ENCODE measurements at places on chromosomes 1 and 21. TPM values are rescaled to one million over a fixed set of nuclear protein-coding genes. Genes with fewer than 3 reads are reported as not detected.

Gene GSTM1
- 0.27 TPM for polyA plus RNA-seq

Gene GNPAT
- polyA plus RNA-seq: 54.3 TPM

Gene SIM2
- 0.07 TPM for polyA plus RNA-seq

Gene FAM110D
- 2.4 TPM for polyA plus RNA-seq

Gene ATP1A4
- 0.62 TPM for polyA plus RNA-seq

Gene CHI3L1
- 26.8 TPM for polyA plus RNA-seq

Gene ANKRD35
- polyA plus RNA-seq: 2.7 TPM

Gene CGN
- polyA plus RNA-seq: 2.8 TPM

DNA sequence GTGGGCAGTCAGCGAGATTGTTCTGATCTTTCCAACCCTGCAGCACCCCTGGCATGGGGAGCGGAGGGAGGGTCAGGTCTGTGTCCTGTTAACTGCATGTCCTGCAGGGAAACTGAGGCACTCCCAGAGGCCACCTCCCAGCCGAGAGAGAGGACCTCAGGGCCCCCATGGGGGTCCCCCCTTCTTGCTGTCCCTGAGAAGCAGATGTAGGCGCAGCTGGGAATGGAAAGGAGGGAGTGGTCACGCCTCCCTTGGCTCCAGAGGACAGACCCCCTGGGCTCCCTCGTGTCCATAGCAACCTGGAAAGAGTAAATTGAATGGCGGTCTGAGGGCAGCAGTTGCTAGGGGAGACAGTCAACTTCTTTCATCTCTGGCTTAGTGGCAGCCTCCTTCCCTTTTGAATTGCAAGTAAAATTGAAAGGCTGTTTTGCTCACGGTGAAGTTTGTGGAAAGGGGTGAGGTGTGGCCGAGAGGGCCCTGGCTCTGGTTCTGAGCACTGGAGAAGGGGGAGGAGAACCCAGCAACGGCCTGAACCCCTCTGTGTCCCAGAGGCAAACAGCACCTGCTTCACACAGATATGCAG, 4.9 kb downstream of the CROCC start:
- H3K4me3 ChIP-seq: no peak overlapping the region
- no peak for DNase-seq
- peaks cover 69% of the 10 kb centered on the region for H3K4me1 ChIP-seq
- H3K36me3 ChIP-seq: peaks cover 22% of the 10 kb centered on the region
- no peaks in the 10 kb centered on the region for H3K27me3 ChIP-seq

DNA sequence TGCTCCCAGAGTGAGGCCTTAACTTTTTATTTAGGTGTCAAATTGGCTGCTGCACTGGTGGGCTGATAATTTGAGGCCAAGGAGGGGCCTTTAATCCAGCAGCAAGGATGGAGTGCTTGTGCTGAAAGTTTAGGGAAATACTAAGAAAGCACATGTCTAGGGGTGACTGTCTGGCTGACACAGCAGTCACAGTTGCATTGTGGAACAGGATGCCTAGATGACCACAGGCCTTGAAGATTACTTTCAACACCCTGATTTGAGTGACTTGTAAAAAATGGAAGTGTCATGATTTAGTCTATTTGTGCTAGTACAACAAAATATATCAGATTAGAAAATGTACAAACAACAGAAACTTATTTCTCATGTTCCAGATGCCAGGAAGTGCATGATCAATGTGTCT, 57.7 kb downstream of the ZNF697 start:
- no peaks in the 10 kb centered on the region for H3K27me3 ChIP-seq
- H3K4me3 ChIP-seq: no peak overlapping the region
- no peaks in the 10 kb centered on the region for H3K4me1 ChIP-seq
- H3K36me3 ChIP-seq: no peaks in the 10 kb centered on the region
- H3K27ac ChIP-seq: no peak overlapping the region

DNA sequence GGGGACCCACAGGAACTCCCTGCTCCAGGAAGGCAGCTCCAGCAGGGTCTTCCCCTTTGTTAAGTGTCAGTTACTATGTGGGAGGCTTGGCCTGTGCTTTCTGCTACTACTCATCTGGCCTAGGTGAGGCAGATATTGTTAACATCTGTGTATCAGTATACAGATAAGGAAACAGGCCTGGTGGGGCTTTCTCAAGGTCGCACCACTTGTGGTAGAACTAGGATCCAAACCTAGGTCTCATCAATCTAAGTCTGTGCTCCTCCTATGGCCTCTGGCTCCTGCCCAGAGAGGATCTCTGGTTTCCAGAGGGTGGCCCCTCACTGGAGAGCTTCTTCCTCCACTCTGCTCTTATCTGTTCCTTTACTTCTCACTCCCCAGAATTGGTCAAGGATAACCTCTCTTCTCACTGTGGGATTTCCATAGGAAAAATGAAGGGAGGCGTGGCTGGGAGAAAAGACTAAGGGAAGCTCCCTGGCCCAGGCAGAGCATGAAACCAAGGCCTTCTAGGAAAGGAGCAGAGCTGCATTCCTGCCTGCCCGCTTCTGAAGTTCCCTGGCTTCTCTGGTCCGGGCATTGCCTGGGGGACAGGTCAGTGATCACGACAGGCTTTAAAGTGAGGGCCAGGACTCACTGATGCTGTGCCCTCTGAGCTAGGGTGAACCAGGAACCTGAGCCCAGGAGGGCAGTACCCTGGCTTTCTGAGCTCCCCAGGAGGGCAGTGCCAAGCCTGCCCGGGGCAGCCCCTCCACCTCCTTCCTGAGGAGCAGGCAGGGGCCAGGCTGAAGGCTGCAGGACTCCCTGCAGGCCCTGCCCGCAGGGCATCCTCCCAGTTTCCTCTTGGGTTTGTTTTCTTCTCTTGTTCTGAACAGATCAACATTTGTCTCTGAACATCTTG, 5.8 kb downstream of the KCNC4 start:
- no peak for DNase-seq
- H3K27ac ChIP-seq: no peak overlapping the region
- H3K4me3 ChIP-seq: no peak overlapping the region
- H3K4me1 ChIP-seq: peaks cover 7% of the 10 kb centered on the region
- H3K36me3 ChIP-seq: peaks cover 2% of the 10 kb centered on the region

DNA sequence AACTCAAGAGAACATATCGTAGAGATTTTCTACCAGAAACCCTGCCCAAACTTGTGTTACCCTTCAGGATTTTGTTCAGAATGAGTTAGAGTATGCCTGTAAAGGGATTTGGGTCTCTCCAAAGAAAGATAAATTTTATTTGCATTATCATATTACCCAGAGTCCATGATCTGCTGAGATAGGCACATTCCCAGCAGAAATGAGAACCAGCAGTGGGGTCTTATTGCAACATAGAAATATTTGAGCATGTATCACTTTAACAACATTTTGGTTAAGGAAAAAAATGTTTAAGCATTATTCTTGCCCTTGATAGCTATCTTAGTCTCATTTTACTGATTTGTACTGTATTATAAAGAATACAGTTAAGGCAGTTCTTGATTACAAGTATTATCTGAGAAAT, 10.6 kb downstream of the VCAM1 start:
- no peak overlapping the region for H3K27ac ChIP-seq
- no peaks in the 10 kb centered on the region for H3K4me1 ChIP-seq
- no peaks in the 10 kb centered on the region for H3K36me3 ChIP-seq
- no peaks in the 10 kb centered on the region for H3K27me3 ChIP-seq
- no peak for DNase-seq

DNA sequence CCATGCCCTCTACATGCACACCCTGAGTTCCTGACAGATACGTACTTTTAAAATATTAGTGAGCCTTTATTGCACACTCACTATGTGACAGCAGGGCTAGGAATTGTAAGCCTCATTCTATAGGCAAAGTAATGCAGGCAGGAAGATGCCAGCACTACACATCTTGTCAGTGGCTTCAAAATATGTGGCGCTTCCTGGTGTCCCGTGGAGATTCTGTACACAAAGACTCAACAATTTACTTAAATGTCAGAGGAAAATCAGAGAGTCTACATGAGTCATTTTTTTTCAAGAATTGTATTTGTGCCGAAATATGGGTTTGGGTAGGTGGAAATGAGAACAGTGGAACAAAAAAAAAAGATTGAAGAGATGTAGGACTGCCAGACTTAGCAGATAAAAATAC, 27.6 kb downstream of the RNASEL start:
- H3K4me1 ChIP-seq: no peaks in the 10 kb centered on the region
- no peak overlapping the region for H3K4me3 ChIP-seq
- H3K36me3 ChIP-seq: no peaks in the 10 kb centered on the region
- H3K27ac ChIP-seq: no peak overlapping the region

DNA sequence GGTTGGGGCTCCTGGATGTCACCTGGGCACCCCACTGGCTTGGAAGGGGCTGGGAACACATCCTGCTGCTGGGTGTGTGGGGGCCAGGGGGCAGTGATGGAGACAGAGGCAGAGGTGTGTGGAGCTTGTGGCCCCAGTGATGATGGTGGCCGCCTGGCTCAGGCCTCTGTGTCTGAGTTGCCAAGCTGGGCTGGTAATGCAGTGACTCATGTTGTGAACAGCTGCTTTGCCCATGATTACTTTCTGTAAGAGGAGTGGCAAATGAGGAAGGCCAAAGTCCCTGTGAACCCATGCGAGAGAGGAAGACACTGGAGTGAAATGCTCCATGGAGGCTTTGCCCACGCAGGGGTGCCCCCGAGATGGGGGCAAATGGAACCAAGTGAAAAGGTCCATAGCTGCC, 86.8 kb downstream of the KCNJ6 start:
- H3K27me3 ChIP-seq: no peaks in the 10 kb centered on the region
- DNase-seq: peak; percentile 4
- H3K27ac ChIP-seq: no peak overlapping the region
- no peak overlapping the region for H3K4me3 ChIP-seq
- peaks cover 15% of the 10 kb centered on the region for H3K4me1 ChIP-seq

DNA sequence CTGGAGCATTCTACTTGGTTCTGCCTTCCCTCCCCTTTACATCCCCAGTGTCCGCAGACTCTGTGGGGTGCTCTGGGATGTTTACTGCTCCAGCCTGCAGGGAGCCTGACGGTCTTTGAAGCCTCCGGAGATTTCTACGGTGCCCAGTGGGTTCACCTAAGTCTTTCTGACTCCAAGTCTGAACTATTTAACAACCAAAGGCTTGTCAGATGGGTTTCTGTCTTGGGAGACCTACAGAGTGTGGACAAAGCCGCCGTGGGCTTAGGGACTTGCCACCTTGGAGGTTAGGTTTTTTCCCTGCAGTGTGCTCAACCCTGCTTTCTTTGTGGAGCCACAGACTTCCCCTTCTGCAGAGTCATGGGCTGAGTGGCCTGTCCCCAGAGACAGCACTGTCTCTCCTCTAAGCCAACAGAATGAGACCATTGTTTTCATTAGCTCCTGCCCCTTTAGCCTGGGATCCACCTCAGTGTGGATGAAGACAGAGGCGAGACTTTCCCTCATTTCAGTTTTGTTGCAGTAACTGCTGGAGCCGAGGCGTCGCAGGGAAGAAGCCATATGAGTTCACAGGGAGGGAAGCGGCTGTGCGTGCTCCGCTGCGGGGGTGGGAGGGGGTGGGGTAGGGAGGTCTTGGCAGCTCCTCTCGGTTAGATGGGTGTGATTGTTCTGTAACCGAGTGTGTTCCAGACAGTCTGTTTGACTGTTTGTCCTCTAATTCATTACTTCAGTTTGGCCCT, 120.7 kb downstream of the CNIH3 start:
- H3K27ac ChIP-seq: no peak overlapping the region
- no peak overlapping the region for H3K4me3 ChIP-seq

- H3K4me3 ChIP-seq: no peak overlapping the region
- no peak for DNase-seq
- H3K36me3 ChIP-seq: no peaks in the 10 kb centered on the region
- H3K27me3 ChIP-seq: no peaks in the 10 kb centered on the region
- H3K4me1 ChIP-seq: peaks cover 30% of the 10 kb centered on the region
Measured at GRCh38 chr1:198168227-198168626, 11.4 kb downstream of the NEK7 start.

DNA sequence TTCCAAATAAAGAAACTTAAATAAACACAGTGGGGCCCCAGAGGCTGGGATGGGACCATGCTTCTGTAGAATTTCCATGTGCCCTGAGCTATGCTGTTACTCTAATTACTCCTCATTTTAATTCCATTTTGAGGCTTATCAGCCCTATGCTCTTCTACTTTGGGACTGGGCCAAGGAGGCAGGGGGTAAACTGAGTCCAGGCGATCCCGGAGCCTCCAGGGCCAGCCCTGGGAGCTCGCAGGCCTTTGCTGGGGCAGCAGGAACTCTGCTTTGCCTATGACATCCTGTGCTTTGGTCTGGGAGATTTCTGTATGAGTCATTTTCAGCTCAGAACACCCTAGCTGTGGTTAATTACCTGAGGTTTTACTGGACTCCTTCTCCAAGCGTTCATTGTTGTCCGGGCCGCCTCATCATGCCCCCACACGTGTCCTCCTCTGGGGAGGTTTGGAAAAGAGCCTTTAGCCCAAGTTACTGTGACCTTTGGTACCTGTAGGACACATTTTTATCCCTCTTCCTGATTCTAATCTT, 95.7 kb downstream of the RHOU start:
- H3K27ac ChIP-seq: no peak overlapping the region
- no peaks in the 10 kb centered on the region for H3K36me3 ChIP-seq
- H3K4me3 ChIP-seq: no peak overlapping the region
- DNase-seq: no peak
- peaks cover 13% of the 10 kb centered on the region for H3K4me1 ChIP-seq

DNA sequence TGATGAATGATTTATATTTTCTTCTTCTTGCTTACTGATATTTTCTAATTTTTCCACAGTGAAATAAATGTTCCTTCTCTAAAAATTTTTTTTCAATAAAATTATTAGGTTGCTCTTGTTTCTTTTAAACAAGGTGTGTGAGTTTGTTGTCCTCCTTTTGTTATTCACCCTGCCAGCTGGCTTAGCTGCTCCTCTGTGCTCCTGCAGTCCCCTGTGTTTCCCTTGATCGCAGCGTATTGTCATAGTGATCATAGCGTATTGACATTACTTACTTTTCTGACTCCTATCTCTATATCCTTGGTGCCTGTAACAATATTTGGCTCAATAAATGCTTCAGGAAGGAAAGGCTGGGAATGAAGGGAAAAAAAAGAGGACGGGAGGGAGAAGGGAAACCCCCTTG, 24.9 kb upstream of the PODN start:
- H3K27me3 ChIP-seq: no peaks in the 10 kb centered on the region
- H3K27ac ChIP-seq: no peak overlapping the region
- no peak for DNase-seq
- no peaks in the 10 kb centered on the region for H3K4me1 ChIP-seq
- no peak overlapping the region for H3K4me3 ChIP-seq

DNA sequence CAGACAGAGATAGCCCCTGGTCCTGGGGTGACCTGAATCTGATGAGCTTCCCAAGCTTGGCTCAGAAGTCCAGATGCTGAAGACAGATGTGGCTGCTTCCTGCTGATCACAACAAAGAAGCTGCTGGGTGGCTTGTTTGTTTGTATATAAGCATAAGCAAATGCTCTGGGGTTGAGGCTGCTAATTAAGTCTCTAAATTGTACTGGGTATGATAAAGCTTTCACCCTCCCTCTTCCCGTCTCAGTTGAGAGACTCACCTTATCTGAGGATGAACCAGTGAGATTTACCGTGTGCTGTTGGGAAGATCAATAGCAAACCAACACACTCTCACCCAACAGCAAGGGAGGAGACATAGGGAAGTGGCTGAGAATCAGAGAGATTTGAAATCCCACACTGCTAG, 42.0 kb downstream of the DAB1 start:
- no peaks in the 10 kb centered on the region for H3K36me3 ChIP-seq
- no peaks in the 10 kb centered on the region for H3K4me1 ChIP-seq
- no peak for DNase-seq
- no peak overlapping the region for H3K27ac ChIP-seq
